ENCODE measurements at places on chromosomes 4 and X.

DNA sequence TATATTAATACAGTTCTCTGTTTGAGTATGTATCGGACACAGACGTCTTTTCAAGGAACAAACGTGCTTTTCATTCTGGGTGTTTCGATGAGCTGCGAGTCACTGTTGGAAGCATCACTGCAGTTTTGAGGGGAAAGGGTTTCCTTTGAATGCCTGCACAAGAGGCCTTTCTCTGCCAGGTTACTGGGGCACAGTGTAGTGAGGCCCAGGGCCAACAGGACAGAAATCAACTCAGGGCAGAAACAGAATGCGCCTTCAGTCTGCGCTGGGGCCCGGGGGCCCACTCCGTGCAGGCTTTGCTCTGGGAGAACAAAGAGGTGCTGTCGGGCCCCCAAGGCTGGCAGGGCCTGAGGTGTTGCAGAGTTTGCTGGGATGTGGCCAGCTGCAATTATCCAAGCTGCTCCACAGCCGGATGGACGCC is 2.3 kb upstream of the PPP2R3B start:
- no peak for DNase-seq

- DNase-seq = no peak
Measured at GRCh38 chr4:5824635-5825034, 68.3 kb downstream of the CRMP1 start.

DNA sequence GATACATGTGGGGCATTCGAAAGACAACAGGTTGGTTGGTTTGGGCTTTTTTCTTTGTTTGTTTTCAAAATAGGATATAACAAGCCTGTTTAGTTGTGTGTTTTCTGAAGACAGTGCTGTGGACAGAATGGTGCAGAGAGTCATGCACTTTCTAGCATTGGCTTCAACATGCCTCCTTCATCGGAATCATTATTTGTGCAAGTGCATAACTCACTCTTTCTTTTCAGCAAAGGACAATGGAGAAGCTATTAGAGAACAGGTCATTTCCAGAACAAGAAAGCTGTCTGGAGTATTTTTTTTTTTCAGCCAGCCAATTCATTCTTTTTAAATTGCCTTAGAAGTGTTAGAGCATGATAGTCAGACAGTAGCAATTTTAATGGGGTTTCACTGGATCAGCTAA is 225.8 kb downstream of the STK32B start:
- peak; percentile 63 for DNase-seq

- DNase-seq = no peak
Measured at GRCh38 chr4:73646117-73646516, 25.9 kb upstream of the RASSF6 start.

DNA sequence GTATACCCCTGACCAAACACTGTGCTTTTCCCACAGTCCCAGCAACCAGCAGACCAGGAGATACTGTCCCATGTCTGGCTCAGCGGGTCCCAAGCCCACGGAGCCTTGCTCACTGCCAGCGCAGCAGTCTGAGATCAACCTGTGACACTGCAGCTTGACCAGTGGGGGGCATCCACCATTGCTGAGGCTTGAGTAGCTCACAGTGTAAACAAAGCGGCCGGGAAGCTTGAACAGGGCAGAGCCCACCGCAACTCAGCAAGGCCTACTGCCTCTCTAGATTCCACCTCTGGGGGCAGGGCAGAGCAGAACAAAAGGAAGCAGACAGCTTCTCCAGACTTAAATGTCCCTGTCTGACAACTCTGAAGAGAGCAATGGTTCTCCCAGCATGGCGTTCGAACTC is 58.1 kb downstream of the SLC10A6 start:
- DNase-seq = no peak

- DNase-seq = no peak
Measured at GRCh38 chr4:41006141-41006540, 208.2 kb downstream of the APBB2 start.

GRCh38 chr4:55312489-55313101 is 33.4 kb upstream of the SRD5A3 start:
- no peak for DNase-seq

DNA sequence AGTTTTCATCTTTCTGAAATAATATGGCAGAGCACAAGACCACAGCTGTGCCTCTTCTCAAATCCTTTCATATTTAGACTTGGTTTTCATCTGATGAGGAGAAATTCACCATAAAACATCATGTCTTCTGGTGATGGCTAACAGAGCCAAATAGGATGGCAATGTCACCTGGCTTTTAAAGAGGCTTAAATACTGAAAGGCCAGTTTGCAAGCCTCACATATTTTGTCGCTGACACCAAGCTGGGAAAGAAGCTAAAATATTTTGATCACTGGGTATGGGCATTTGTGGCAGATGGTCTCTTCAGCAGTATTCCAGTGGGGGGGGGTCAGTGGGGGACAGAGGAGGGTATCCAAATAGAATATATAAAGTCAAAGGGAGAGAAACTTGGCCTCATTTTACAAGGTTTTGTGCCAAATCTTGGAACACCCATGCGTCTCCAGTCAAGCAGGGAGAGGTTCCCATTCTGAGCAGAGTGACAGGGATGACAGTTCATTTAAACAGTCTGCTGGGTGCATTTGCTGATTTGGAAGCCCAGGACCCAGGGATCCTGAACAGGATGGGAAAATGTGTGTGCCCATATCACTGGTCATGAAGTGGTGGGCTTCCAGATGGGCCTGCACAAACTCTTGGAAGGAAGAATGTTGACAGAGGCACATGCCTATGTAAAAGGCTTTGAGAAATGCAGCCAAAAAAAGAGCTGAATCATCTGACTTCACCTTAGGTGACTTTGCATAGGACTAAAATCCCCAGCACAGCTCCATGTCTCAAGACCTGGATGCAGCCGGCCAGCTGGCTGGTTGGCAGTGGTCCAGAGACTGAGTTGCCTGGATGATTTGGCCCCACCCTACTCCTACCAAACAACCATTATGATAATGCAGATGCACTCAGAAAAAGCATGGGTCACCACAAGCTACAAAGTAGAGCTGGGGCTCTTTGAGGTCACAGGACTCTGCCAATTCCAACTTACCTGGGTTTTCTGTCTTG is 484.4 kb upstream of the NR3C2 start:
- peak; percentile 42 for DNase-seq

DNA sequence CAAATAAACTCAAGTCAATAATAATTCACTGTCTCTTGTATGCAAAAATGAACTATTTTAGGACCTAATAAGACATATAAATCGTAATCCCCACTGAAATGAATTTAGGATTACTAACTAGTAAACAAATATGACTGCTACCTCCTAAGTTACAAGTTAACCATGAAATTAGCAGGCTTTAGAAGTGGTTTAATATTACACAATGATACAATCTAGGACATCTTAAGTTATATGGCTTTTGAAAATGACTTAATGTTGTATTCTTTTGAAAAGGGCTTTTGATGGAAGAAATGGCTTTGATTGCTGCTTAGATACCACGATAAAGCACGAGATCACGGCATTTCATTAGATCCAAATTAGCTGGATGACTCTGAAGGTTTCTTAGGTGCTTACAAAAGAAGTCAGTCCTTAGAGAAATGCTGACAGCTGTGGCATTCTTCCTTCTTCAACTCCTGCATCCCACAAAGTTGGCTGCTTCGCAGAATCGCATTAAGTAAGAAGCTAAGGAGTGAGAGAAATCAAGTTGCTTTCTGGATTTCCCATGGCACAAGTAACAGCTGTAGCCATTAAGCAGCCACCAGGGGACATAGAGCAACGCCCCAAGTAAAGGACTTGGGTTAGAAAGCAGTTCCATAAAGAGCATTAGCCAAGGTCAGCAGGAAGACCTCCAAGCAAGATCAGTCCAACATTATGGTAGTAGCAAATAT is 6.9 kb downstream of the SLC10A7 start:
- DNase-seq = no peak

DNA sequence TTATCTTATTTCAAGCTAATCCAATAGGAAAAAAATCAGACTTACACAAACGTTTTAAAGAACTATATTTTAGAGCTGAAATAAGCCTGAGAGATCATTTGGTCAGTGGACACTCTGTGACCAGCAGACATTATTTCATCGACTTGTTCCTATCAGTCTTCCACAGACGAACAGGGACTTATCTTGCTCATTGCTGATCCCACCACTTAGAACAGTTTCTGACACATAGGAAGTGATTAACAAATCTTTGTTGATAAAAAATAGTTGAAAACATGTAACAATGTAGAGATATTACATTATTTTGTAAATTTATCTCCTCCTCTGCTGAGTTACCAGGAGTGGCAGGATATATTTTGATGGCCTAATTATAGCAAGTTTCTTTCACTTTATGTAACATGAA is 65.8 kb downstream of the TAPT1 start:
- no peak for DNase-seq

DNA sequence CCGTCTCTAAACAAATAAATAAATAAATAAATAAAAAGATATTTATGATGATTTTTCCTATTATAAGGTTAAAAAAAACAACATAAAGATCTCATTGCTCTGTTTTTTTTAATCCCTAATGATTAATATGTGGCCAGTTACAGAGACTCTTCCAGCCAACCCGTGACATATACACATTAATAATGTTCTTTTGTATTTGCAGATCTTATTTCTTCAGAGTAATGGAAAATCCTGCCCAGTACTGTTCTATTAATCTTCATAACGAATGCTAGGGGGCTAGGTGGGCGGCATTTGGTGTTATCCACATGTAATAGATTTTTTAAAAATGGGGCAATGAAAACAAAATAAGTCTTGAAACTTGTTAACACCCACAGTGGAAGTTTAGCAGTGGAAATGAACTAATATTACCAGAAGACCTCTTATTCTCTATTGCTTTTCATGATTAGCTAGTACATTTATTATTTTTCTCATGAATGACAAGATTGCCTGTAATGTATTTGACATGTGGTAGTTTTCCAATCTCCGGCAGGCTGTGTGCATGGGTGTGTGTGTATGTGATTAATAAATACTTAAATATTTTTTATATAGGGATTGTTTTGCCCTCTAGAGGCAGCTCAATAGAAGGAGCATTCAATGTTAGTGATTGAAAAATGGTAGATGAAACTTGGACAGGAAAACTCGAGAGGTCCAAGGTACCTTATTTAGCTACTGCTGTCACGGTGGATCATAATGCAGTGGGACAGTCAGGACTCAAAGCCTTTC is 457.4 kb downstream of the IL1RAPL1 start:
- DNase-seq = peak; percentile 3

DNA sequence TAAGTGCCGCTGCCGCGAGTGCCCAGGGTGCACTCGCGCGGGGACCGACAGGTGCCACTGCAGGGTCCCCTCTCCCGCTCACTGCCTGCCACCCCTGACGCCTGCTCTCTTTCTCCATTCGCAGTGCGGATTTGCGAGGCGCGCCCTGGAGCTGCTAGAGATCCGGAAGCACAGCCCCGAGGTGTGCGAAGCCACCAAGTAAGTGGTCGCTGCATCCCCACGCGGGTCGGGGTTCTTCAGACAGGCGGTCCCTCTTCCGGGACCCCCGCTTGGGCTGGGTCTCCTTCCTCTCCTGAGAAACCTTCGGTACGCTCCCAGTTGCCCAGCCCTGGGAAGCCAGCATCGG is 547 bp downstream of the GUCY1A1 start:
- DNase-seq = peak; percentile 36

GRCh38 chr4:113088050-113088449 is 38.6 kb downstream of the ANK2 start:
- no peak for DNase-seq

- DNase-seq = no peak
Measured at GRCh38 chr4:169147191-169147590, 123.6 kb downstream of the SH3RF1 start.

GRCh38 chr4:57424232-57424897 is 314.2 kb upstream of the IGFBP7 start:
- no peak for DNase-seq

DNA sequence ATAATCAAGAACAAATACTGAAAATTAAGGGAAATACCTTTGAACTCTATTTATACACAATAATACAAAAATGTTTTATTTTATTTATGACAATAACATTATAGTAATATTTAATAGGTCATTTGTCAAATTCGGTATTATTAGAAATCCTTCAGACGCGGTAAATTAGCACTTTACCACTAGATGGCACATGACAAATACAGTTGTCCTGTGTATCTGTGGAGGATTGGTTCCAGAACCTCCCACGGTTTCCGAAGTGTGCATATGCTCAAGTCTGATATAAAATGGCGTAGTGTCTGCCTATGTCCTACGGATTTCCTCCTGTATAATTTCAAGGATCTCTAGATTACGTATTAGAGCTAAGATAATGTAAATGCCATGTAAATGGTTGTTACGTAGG is 8.1 kb upstream of the LINC00632 start:
- peak; percentile 4 for DNase-seq

GRCh38 chr4:126396121-126396520 is 1081.4 kb downstream of the FAT4 start:
- no peak for DNase-seq

- DNase-seq = no peak
Measured at GRCh38 chr4:1591107-1591506, 93.0 kb downstream of the FAM53A start.

- no peak for DNase-seq
Measured at GRCh38 chr4:16070203-16070602, 13.6 kb downstream of the PROM1 start.

DNA sequence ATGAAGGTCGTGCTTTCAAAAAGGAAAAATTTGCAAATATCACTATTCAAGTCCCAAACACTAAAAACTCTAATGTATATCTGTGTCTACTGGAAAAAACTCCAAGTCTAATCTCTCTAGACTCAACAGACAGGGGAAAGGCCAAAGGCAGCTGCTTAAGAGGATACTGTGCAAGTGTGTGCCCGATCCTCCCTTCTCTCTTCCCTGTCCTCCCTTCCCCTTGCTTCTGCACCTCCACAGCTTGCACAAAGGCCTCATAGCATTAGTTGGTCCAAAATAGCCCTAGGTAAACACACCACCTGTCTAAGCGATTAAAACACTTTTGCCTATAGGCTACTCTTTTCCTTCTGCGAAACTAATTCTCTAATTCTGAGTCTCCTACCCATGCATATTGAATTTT is 10.6 kb downstream of the C4orf54 start:
- DNase-seq = no peak

DNA sequence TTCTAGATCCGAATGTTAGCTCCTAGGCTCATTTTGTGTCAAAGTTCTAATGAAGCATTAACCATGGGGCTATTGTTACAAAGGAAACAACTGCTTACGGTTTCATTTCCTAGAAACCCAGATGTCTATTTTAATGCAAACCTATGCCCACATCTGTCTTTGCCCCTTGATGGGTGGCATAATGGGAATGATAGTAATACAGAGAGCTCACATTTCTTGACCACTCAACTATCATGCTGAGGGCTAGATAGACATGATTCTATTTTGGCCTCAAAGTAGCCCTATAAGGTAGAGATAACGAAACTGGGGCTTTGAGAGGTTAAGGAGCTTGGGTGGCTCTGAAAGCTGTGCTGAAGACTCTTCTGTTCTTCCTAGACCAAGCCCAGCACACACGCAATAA is 1.9 kb downstream of the TLR7 start:
- no peak for DNase-seq

DNA sequence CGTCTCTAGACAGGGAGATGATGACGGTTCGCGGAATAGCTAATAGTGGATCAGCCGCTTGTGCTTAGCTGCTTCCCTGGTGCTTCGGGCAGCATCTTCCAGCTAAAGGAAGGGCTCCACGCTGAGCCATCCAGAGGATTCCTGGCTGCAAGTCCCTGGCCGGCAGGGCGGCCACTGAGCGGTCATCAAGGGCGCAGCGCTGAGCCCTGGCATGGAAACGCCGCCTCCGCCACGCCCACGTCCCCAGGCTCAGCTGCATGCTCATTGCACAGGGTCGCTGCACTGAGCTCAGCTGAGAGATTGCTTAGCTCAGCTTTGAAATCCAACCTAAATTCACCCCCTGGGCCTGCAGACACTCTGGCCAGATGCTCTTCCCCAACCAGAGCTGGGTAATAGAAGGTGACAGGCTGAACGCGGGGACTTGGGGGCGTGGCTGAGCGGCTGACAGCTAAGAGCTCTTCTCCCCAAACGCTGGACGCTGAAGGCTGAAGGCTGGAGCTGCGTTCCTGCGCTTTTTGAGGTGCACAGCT is 118.2 kb upstream of the KIT start:
- DNase-seq = no peak
